ENCODE measurements at places on chromosomes 2 and 18. TPM values are rescaled to one million over a fixed set of nuclear protein-coding genes. Genes with fewer than 3 reads are reported as not detected.

The FBLN7 gene
- total RNA-seq = 0.42 TPM

The COPS8 gene
- 79.1 TPM for total RNA-seq

The SDC1 gene
- total RNA-seq = 202 TPM

The GREB1L gene
- total RNA-seq = 2.3 TPM

The ZDBF2 gene
- total RNA-seq = 0.86 TPM

The ARHGEF33 gene
- total RNA-seq = 0.11 TPM

The ITGB6 gene
- total RNA-seq = 0.84 TPM

The GRB14 gene
- total RNA-seq = 5.2 TPM

The SPC25 gene
- 20.2 TPM for total RNA-seq

The UGT1A3 gene
- total RNA-seq = 0.13 TPM

The IFIH1 gene
- total RNA-seq = 1.3 TPM

The PLB1 gene
- 1.3 TPM for total RNA-seq

The PROKR1 gene
- total RNA-seq = not detected

The IDH1 gene
- total RNA-seq = 81.9 TPM

The REG1B gene
- not detected for total RNA-seq

The CRACDL gene
- 0.54 TPM for total RNA-seq

The ATRAID gene
- 212 TPM for total RNA-seq

The DYNAP gene
- not detected for total RNA-seq

The RAPH1 gene
- total RNA-seq = 5.3 TPM

The GFPT1 gene
- 26.5 TPM for total RNA-seq

The GPD2 gene
- total RNA-seq = 26.4 TPM

The SPHKAP gene
- total RNA-seq = not detected

The MAP2 gene
- total RNA-seq = 0.44 TPM

The CD28 gene
- not detected for total RNA-seq

The GPR39 gene
- total RNA-seq = 9.8 TPM

Data from A549 treated with CpdA at 1 μM for 4 hours (cell line).